Sciatic nerve (tissue), 2 donors: ENCODE measurements at places on chromosomes 13 and 19.

DNA sequence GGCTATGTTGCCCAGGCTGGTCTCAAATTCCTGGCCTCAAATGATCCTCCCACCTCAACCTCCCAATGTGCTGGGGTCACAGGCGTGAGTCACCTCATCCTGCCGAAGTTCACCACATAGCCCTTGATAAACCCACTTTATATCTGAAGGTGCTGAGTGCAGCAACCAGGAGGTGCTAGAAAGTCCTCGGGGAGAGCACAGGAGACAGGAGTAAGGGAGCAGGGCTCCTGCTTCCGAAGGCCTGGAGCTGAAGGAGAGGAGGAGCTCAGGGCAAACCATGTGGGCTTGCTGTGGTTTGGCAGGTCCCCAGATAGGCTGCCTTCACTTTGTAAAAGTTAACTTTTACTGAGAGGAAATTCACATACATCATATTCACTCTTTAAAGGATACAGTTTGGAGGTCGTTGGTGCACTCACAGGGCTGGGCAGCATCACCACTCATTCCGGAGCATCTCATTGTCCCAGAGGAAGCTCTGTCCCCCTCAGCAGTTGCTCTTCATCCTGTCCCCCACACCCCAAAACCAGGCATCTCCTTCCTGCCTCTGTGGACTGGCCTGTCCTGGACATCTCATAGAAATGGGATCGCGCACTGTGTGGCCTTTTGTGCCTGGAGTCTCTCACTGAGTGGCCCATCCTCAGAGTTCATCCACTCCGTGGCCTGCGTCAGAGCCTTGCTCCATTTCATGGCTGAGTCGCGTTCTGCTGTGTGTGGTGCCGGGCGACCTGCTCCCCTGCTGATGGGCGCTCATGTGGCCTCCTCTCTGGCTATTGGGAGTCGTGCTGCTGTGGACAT, 49.5 kb downstream of the KDM4B start:
- no peak for DNase-seq

- DNase-seq, result no peak
Measured at GRCh38 chr19:7013678-7014077, 7.6 kb downstream of the MBD3L2B start.

DNA sequence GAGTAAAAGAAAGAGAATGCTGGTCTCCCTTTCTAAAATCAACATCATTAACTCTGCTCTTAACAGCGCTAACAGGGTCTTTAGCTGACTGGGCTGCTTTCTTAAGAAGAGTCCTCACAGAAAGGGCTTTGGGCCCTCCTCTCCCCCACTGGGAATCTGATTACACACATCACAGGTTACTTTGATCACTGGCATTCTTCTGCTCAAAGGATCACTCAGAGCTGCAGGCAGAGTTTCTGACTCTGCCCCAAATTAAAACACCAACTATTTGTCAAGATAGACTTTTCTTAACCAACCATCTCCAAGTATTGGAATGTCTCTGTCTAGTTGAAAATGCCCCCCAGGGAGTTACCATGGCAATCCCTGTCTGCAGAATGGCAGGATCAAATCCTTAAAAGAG, 31.1 kb upstream of the SIAH3 start:
- no peak for DNase-seq

GRCh38 chr13:103859952-103860351, 793.7 kb upstream of the SLC10A2 start:
- DNase-seq, result no peak
